Thoracic aorta endothelial cell (primary cell): ENCODE measurements at places on chromosomes 7 and 10. TPM values are rescaled to one million over a fixed set of nuclear protein-coding genes. Genes with fewer than 3 reads are reported as not detected.

Gene GNGT1
- not detected in 2 replicates for total RNA-seq

Gene AGAP9
- total RNA-seq, result 3.9 and 5.3 TPM in 2 replicates

Gene TMEM139
- total RNA-seq, result not detected in 2 replicates

Gene CYP3A7
- total RNA-seq, result 0.07 and 0.27 TPM in 2 replicates

Gene ZNF277
- total RNA-seq, result 30.9 and 47.8 TPM in 2 replicates

Gene TAS2R41
- not detected in 2 replicates for total RNA-seq

Gene SMO
- total RNA-seq, result 3.1 and 6.7 TPM in 2 replicates

Gene EPHB6
- total RNA-seq, result 0.66 and 2.2 TPM in 2 replicates

Gene IKZF1
- not detected in 2 replicates for total RNA-seq

Gene ST7
- 33.2 and 34.6 TPM in 2 replicates for total RNA-seq

Gene MINDY3
- total RNA-seq, result 39.8 and 45.2 TPM in 2 replicates

Gene SAP25
- 0.53 TPM in 1 of 2 replicates, not detected in the other for total RNA-seq

Gene PLEKHS1
- total RNA-seq, result not detected in 2 replicates

Gene AGMO
- not detected in 2 replicates for total RNA-seq

Gene WNT16
- not detected in 2 replicates for total RNA-seq

Gene MYL10
- total RNA-seq, result not detected in 2 replicates

Gene MGAM2
- total RNA-seq, result not detected in 2 replicates

Gene SORCS3
- total RNA-seq, result not detected in 2 replicates

Gene INHBA
- 3.3 and 19.5 TPM in 2 replicates for total RNA-seq

Gene OPALIN
- total RNA-seq, result not detected in 2 replicates

Gene NPC1L1
- not detected in 2 replicates for total RNA-seq

Gene RHOBTB1
- 27.8 and 30.3 TPM in 2 replicates for total RNA-seq

Gene SPDYE2
- total RNA-seq, result not detected in 2 replicates

Gene ERLIN1
- 62.2 and 73.3 TPM in 2 replicates for total RNA-seq

Gene ZP3
- total RNA-seq, result 0.53 and 3.1 TPM in 2 replicates

Gene CALHM2
- total RNA-seq, result 13.3 and 17.6 TPM in 2 replicates

Gene BTBD16
- total RNA-seq, result not detected in 2 replicates
